NAMALWA (cell line): ENCODE measurements at places on chromosomes 6 and 20.

GRCh38 chr6:52317841-52318581 is 33.5 kb upstream of the MCM3 start:
- peak; percentile 18 for DNase-seq

DNA sequence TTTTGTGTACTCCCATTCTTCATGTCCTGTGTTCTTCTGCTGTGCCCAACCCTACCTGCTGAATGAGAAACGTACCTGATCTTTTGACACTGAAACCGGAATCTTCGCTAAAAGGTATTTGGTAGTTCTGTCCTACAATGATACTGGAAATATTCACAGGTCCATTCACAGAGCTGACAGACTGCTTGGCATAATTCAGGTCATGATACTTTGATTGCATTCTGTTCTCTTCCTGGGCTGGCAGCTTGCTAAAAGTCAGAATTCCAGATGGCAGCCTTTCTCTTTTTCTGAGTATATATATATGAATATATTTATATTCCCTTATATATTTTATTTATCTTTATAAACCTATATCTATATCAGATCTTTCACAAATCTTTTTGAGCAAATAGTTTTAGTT is 375.1 kb downstream of the PHF3 start:
- no peak for DNase-seq

- DNase-seq = no peak
Observed at GRCh38 chr20:12740647-12741046, 268.1 kb upstream of the SPTLC3 start.

GRCh38 chr6:125274935-125275334 is 26.8 kb downstream of the HDDC2 start:
- no peak for DNase-seq

- peak; percentile 55 for DNase-seq
Observed at GRCh38 chr20:50338479-50339391, 148.1 kb downstream of the CEBPB start.

- DNase-seq = no peak
Observed at GRCh38 chr6:56062836-56063235, 184.5 kb downstream of the COL21A1 start.

GRCh38 chr6:141833001-141833655 is 299.6 kb upstream of the GJE1 start:
- DNase-seq = no peak

DNA sequence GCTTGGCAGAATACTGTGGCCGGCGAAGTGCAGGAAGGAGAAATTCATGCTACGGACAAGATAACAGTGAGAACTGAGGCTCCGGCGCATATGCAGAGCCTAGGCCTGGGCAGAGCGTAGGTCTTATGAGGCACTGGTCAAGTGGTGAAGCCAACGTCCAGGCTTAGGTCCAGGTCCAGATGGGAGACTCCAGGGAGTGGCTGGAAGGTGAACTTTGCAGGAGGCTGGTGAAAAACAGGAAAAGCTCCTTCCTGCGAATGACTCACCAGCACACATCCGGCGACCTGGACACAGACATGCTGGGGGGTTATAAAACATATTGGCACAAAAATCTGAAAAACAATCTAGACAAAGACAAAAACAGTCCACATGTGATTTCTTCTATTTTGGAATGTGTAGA is 15.4 kb downstream of the C6orf141 start:
- DNase-seq = no peak

DNA sequence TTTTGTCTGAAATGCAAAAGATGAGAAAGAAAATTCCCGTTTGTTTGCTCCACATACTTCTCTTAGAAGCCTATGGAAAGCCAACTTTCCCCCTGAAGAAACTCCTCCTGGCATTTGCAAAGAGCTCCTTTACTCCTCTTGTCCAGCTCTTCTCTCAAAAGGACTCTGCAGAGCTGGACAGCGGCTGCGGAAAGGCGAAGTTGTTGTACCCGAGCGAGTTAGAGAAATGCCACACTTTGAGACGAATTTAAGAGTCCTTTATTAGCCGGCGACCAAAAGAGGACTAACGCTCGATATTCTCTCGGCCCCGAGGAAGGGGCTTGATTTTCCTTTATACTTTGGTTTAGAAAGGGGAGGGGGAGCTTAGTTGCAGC is 157.8 kb downstream of the TRIM27 start:
- no peak for DNase-seq

- DNase-seq = no peak
Observed at GRCh38 chr6:139376604-139377218, 2.3 kb upstream of the CITED2 start.

DNA sequence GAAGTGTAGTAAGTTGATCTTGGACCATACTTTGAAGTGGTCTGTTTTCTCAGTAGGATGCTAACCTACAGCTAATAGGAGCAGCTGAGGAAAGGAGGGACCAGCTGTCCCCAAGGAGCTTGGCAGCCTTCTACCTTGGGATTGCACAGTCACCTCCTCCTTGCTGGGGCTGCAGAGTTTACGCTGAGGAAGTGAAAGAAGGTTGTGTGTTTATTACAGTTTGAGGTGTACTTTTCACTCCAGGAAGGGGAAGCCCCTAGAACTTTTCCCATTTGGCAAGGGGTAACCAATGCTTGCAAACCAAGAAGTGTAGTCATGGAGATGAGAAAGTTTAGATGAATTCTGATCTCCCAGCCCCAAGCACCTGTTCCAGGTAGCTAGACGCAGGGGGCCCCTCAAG is 58.8 kb downstream of the BMP6 start:
- DNase-seq = no peak

DNA sequence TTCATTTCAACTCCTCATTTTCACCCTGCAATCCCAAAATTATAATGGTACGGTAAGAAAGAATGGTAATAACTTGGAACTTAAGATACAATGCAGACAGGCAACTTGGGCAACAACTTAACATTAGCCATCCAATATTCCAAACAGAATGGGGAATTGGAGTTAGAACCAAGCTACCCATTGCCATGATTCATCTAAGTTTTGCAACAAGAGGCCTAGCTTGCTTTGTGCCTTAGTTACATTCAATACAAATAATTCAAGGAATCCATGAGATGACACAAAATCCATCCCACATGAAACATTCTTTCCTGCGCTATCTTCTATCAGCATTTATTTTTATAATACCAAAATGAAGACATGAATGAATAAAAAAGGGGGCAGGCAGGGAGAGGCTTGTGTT is 28.4 kb downstream of the DCDC2 start:
- DNase-seq = no peak

GRCh38 chr6:45044086-45044485 is 284.0 kb upstream of the RUNX2 start:
- no peak for DNase-seq

GRCh38 chr6:41558033-41558807 is 12.0 kb downstream of the FOXP4 start:
- no peak for DNase-seq

- DNase-seq = no peak
Observed at GRCh38 chr6:111625461-111626391, 20.0 kb upstream of the TRAF3IP2 start.

DNA sequence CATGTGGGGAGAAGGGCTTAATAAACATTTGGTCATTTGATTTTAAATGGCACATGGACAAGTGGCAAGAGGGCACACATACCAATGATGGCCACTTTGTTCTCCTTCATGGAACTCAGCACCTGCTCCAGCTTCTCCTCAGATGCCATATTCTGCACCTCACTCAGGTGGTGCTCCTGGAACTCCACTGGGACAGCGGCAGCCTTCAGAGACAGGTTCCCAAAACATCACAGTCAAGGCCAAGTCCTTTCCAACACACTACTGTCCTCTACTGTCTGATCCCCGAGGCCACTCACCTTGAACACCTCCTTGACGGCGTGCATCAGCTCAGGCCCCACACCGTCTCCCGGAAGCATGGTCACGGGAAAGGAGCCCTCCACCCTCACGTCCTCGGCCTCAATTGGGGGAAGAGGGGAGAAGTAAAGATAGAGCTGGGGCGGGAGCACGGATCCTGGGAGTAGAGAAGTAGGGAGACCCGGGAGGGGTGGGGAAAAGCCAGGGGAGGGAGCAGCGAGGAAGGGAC is 591 bp downstream of the IDH3B start:
- peak; percentile 27 for DNase-seq

DNA sequence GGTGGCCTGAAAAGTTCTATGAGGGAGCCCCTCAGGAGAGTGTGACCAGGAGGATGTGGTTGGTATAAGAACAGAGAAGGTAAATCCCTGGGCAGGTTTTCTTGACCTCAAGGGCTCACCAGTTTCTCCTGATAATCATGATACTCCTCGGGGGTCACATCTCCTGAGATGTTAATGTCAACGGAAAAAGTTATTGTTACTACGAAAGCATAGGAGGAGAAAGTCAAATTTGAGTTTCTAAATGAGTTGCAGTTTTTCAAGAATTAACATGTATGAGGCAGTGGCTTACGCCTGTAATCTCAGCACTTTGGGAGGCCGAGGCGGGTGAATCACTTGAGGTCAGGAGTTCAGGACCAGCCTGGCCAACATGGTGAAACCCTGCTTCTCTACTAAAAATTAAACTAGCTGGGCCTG is 23.4 kb downstream of the MGME1 start:
- no peak for DNase-seq

- DNase-seq = no peak
Observed at GRCh38 chr20:48599106-48599747, 228.6 kb downstream of the PREX1 start.

GRCh38 chr6:144150710-144151657 is 667 bp downstream of the STX11 start:
- peak; percentile 70 for DNase-seq

GRCh38 chr20:5592823-5593739 is 157.1 kb upstream of the SHLD1 start:
- no peak for DNase-seq

DNA sequence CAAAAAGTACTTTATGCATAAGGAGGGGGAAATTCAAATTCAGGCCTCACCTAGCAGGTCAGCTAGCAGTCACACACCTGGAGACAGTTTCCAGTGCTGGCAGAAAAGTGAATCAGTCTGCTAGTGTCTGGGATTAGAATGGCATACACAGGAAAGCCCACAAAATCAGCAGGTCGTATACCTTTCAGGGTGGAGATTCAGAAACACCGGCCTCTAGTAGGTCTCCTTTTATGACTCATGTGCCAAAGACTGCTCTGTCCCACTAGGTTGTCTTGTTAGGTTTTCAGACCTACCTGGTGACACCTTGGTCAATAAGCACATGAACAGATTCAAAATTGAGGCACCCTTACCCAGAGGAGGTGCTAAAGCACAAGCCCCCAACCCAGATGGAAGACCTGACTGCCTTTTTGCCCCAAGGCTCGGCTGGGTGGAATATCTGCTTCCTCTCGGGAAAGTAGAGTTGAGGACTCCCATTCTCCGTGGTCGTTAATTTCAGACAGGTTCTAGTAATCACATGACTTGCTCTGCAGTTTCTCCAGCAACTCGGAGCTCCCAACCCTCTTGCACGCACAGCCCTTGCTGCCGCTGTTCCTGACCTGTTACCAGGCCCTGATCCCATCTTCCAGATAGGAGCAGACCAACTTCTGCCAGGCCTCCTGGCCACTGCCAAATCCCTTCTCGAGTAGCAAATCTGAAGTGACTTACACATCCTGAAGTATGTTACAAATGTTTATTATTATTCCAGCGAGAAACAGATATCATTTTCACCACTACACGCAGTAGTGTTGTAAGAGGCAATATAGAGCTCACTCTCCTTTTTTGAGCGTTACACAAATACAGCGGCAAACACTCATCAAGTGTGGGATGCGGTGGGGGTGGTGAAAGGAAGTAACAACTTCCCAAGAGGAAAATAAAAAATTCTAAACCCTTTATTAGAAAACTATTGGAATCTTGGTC is 46.6 kb downstream of the AGPAT4 start:
- DNase-seq = no peak

DNA sequence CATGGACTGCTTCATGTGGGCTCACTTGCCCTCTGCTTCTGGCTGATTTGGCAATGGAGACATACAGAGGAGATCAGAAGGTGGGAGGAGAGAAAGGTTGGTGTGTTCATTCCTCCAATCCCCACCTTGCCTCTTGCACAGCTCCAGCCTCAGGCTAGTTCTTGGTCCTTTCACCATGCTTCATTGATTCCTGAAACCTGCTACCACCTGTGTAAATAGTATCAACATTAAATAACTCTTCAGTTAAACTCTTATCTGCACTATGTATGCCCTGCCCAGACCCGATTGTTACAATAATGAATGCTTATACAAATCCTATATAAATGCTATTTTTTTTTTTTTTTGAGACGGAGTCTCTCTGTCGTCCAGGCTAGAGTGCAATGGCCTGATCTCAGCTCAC is 174.5 kb downstream of the CD83 start:
- DNase-seq = no peak

DNA sequence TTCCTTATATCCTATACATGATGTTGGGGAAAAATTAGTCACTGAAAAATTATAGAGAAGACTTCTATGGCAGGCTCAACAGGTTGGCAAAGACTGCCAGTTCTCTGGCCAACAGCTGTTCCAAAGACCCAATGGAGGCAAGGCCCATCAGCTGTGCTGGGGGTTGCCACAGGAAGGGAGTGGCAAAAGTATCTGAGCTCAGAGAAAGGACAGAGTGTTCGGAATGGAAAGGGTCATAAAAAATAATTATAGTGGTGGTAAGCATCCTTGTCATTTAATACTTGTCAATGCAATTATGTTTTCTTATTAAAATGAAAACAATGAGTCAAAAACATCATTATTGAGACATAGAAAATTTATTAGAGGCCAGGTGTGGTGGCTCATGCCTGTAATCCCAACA is 36.1 kb downstream of the FASTKD5 start:
- no peak for DNase-seq

- DNase-seq = no peak
Observed at GRCh38 chr6:93735099-93735498, 315.7 kb upstream of the EPHA7 start.

GRCh38 chr20:23123886-23124285 is 37.8 kb upstream of the CD93 start:
- no peak for DNase-seq

DNA sequence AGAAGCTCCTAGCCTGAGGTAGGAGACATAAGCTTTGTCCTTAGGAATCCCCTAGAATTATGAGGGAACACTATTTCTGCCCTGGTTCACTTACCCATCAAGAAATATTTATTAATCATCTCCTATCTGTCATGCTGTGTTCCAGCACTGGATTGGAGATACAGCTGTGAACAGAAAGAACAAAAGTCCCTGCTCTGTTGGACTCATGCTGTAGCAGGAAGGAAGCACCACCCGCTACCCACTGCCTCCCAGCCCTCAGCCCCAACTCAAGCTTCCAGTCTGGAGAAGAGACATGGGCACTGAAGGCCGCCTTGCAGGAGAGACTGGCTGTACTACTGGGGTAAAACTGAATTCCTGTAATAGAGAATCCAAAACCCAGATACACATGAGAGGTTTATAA is 78.0 kb downstream of the MDGA1 start:
- DNase-seq = no peak

DNA sequence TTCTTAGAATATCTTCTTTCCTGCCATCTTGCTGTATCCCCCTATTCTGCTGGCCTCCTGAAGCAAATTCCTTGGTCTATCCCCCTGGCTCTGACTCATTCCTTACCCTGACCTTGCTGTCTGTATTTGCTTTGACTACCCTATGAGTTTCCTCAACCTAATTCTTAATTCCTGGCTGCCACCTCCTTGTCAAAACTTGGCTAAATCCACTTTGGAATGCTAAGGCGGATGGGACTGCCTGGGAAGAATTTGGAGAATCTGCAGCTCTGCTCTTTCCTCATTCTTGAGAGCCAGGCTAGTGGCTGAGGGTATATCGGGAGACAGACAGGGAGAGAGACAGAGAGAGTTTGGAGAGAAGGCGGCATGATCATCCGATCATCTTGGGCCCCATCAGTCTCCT is 24.4 kb downstream of the CAP2 start:
- DNase-seq = no peak

- DNase-seq = no peak
Observed at GRCh38 chr6:8325743-8326142, 109.6 kb downstream of the SLC35B3 start.
